Dorsolateral prefrontal cortex (tissue), 122 donors: ENCODE measurements at places on chromosomes 3 and 15. TPM values are rescaled to one million over a fixed set of nuclear protein-coding genes. Genes with fewer than 3 reads are reported as not detected.

Gene HRG
- total RNA-seq: not detected

Gene LRRIQ4
- 0.33 TPM for total RNA-seq

DNA sequence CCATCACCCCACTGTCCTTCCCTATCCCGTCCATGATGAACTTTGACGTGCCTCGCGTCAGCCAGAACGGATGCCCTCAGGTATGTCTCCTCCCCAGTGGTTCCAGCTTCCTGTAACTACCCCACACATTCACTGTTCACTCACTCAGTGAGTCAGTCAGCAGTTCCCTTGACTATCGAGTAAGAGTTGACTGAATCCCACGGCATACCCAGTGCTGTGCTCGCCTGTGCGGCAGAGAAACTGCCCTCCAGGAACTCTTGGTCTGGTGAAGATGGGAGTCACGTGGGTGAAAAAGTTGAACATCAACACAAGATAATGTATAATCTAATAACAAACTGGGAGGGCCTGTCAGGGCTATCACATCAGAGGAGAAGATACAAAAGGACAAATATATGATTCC lies 36.7 kb downstream of the CCDC33 start:
- no peak for DNase-seq

DNA sequence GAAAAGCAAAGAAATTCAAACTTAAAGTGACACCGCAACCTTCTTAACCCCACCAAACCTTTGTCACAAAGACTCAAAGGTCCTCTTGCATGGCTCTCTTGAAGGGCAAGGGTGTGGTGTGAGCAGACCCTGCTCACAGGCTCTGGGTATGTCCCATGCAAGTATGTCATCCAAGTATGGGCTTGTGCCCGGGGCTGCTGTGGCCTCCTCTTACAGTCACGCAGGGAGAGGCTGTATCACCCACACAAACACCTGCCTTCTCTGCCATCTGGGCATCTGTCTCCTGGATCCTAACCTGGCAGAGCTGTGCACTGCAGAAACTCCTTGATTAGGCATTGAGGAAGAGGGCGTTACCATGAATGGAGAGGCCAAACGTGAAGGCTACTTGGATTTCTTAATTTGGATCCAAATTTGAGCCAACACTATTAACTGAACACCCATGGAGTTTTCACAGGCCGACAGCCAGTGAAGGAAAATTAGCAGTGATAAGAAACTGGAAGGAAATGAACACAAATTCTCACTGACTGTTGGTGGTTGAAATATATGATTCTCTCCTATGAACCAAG lies 146.6 kb downstream of the DUT start:
- DNase-seq: peak; percentile 49

- DNase-seq: peak; percentile 92
Measured at GRCh38 chr3:16177962-16178627, 3.6 kb downstream of the GALNT15 start.

Gene CDHR4
- not detected for total RNA-seq

GRCh38 chr15:76384409-76384808 lies 47.8 kb downstream of the ISL2 start:
- no peak for DNase-seq

DNA sequence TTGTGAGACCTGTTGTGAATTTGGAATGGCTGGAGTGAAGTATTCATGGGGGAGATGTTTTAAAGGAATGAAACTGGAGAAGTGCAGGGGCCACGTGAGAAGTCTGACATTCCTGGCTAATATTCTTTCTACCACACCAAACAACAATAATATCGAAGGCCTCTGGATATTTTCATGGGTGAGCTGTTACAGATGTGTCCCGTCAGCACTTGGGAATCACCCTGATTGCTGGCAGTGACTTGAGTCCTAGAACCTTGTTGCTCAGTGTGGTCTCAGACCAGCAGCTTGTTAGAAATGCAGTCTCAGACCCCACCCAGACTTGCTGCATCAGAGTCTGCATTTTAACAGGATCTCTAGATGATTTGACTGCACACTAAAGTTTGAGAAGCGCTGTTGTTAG lies 113.8 kb downstream of the ITPR1 start:
- DNase-seq: no peak

DNA sequence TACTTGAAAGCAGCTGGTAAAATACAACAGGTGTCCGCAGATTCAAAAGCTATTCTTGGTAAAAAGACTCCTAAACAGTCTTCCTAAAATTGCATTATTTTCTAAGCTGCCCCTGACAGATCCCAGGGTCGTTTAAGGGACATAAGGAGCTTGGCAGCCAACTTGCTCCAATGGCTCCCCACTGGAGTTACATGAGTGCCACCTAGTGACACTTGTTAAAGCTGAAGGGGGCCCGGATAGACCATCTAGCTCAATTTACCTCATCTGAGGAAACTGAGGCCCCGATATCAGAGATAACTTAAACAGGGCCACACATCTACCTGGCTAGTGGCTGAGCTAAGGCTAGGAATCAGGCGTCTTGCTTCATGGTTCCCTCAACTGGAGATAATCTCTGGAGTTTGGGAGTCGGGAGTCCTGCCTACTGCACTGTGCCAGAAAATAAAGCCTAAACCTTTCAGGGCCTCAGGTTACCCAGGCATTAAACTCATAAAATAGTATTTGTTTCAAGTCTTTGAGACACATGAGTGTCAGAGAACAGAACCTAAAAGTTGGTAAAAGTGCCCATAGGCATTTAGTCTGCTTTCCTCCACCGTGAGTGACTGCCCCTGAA lies 6.5 kb upstream of the TBC1D23 start:
- no peak for DNase-seq

Gene SLC25A36
- total RNA-seq: 81.8 TPM

GRCh38 chr15:50168783-50169411 lies 13.1 kb upstream of the SLC27A2 start:
- DNase-seq: no peak

DNA sequence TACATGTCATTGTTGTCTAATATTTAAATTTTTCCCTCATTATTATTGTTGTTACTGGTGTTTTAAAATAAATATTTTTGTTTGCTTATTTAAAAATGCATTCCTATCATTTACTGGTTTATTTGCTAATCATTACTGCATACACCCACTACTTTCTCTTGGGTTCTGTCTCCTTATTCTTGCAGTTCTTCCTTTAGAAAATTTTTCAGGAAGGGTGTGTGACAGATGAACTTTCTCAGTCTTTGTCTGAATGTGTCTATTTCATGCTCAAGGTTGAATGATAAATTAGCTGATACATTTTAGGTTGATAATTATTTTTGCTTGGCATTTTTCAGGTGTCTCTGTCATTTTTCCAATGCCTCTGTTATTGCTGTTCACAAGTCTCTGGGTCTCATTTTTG lies 7.4 kb downstream of the AQP9 start:
- no peak for DNase-seq

DNA sequence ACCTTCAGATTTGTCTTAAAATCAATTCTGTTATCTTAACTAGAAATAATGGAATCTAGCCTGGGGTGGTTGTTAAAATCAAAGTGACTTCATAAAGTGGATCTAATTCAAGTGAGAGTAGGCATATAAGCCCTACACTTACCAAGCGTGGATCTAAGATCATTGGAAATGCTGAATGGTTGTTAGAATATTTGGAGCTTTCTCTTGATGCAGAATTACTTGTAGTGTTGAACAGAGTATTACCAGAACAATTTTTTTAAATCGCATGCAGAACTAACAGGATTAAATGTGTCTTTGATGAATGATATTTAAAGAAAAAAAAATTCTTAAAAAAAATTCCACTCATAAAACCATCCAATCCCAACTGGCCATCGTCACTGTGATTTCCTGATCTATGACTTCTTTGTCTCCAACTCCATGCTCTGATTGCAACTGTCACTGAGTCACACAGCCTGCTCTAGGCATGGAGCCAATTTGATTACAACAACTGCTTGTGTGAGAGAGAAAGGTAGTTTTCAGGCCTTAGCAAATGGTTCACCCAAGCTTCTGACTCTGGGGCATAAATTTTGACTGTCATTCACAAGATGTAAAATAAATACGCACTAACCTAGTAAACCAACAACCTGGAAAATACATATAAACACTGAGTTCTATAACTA lies 25.9 kb upstream of the SPRED1 start:
- DNase-seq: peak; percentile 69

Gene SLC22A13
- 7.2 TPM for total RNA-seq
